Stimulated activated CD4-positive, alpha-beta T cell treated with anti-CD3 and anti-CD28 coated beads, Interleukin-1b, Interleukin-23, amount 100 ng/mL, for 1 hour (primary cell): ENCODE measurements at places on chromosomes 16 and 17.

- no peak for DNase-seq
Measured at GRCh38 chr17:47888293-47888692, 7.7 kb upstream of the SP2 start.

GRCh38 chr17:55186937-55187770, 77.6 kb upstream of the HLF start:
- no peak for DNase-seq

GRCh38 chr16:89031715-89032659, 55.0 kb upstream of the CBFA2T3 start:
- no peak for DNase-seq

GRCh38 chr16:50532576-50532975, 15.6 kb upstream of the NKD1 start:
- DNase-seq, result no peak

GRCh38 chr17:4845118-4845517, 12.0 kb downstream of the MINK1 start:
- DNase-seq, result no peak

- DNase-seq, result no peak
Measured at GRCh38 chr16:25009822-25010221, 5.3 kb downstream of the ARHGAP17 start.

- DNase-seq, result no peak
Measured at GRCh38 chr17:66441101-66441661, 138.8 kb downstream of the PRKCA start.

DNA sequence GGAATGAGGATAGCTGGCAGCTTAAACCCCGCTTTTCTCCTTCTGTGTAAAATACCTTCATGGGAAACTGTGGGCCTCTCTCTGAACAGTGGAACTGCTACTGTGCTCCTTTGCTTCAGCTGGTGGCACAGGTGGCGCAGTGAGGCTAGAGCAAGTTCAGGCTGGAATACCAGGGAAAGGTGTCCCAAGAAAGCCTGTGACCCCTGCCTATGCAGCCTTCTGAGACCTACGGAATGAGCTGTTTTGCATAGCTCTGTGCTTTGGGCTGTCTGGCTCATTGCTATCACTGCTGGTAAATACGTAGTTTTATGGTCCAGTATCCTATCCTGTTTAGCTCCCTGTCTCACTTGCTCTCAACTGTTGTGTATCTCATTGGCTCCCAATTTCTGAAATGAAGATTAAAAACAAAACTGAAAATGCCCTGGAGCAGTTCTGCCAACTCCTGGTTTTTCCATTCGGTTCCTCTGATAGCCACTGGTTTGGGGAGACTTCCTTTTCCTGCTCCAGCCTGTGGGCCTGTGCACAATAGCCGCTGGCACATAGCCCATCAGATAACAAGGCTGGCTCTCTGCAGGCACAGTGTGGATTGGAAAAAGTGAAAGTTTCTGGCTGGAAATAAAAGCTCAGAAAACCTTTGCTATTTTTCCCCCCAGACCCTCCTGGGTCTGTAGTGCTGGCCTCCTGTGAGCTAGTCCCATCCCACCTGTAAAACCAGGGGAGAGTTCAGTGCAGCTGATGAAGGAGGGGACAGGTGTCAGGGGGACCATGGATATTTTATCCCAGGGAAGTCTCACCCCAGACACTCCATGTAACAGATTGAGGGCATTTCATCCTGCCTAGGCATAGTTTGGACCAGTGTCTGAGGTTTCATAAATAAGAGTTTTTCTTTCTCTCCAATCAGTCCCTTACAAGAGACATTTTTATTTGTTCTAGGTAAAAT, 24.0 kb downstream of the LIMD2 start:
- no peak for DNase-seq

- no peak for DNase-seq
Measured at GRCh38 chr16:31356566-31357323, 1.8 kb downstream of the ITGAX start.

DNA sequence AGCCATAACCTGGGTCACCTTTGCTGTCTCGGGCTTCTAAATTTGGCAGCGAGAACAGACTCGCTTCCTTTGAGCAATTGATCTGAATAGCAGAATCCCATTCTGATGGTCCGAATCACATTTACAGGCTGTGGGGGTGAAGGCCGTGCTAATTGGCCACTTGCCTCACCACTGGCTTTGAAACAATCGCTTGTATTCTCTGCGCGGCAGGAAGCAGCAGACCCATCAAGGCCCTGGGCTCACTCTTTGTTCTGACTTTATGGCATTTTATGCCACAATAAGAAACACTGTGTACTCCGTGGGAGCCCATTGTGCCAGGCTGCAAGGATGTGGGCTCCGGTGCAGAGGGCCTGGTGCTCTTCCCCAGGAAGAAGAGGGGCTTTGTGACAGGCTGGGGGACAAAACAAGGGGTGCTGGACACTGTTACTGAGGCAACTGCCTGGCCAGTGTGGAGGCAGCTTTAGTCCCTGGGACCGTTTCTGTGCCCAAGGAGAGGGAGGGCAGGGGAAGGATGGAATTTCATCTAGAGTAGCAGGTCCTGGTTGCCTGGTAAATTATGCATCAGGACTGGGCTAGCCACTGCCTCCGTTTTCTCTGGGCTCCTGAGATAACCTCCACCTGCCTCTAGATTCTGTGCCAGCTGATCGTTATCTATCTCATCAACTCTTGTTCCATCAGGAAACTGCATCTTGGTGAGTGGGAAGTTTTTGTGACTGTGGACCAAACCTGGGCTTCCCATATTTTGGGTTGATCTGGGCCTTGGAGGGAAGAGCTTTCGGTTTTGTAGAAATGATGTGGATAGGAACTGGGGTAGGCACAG, 78.5 kb downstream of the MRC2 start:
- no peak for DNase-seq

DNA sequence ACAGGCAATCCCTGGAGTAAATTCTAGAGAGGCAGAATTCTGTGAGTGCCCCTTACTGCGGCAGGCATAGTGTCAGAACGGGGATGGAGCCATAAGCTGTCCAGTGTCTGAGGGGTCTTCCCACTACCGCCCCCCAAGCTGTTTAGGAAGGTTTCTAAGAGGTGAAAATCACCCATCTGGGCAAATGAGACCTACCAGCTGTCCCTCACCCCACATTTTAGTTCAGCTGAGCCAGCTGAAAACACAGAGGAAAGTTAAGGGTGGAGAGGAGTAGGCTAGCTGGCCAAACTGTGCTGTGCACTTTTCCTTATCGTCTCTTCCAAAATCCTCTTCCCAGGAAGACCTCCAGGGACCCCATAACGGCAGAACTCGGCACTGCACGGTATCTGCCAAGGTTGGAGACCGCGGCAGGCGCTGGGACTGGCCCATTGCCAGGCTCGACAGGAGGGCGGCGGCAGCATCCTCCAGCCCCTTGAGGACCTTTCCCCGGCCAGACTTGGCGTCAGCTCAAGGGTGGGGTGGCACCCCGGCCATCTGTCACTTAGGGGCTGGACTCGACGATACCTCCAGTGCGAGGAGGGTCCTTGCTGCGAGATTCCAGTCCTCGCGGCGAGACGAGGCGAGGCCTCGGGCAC, 955 bp downstream of the ACLY start:
- no peak for DNase-seq

- no peak for DNase-seq
Measured at GRCh38 chr16:69094501-69094900, 11.0 kb upstream of the HAS3 start.

DNA sequence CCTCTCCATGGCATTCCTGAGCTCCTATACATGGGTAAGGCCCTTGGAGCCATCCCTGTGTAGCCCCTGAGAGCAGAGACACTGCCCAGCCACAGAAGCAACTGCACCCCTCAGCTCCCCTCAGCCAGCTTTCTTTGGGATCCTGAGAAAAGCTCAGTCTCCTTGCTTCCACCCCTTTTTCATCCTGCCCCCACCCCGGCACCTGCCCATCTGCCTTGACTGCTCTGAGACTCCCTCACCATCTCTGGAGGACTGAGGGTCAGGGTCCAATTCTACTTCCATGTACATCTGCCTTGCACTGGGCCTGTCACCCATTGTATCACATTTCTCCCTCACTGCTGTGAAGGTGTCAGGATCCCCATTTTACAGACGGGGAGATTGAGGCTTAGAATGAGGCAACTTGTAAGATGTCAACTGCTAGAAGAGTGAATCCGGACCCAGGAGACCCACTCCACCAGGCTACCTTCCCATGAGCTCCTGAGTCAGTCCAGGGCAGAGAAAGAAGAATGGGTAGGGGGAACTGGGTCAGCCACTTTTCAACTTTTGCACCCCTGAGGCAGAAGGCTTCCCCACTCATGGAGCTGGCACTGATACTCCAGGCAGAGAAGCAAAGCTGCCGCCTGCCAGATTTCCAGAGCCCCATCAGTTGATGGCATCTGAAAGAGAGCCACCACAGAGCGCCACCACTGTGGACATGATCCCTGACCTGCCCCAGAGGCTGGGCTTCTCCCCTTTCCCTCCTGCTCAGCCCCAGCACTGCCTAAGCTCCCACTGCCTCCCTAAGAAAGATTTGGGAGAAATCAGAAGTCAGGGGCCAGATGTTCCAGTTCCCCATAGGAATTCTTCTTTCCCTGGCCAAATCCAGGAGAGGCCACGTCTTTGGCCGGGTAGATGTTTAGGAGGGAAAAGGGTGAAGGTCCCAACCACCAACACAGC, 135.4 kb downstream of the TMEM132E start:
- DNase-seq, result no peak

GRCh38 chr16:35221482-35222185, 1762.2 kb downstream of the TP53TG3F start:
- no peak for DNase-seq

DNA sequence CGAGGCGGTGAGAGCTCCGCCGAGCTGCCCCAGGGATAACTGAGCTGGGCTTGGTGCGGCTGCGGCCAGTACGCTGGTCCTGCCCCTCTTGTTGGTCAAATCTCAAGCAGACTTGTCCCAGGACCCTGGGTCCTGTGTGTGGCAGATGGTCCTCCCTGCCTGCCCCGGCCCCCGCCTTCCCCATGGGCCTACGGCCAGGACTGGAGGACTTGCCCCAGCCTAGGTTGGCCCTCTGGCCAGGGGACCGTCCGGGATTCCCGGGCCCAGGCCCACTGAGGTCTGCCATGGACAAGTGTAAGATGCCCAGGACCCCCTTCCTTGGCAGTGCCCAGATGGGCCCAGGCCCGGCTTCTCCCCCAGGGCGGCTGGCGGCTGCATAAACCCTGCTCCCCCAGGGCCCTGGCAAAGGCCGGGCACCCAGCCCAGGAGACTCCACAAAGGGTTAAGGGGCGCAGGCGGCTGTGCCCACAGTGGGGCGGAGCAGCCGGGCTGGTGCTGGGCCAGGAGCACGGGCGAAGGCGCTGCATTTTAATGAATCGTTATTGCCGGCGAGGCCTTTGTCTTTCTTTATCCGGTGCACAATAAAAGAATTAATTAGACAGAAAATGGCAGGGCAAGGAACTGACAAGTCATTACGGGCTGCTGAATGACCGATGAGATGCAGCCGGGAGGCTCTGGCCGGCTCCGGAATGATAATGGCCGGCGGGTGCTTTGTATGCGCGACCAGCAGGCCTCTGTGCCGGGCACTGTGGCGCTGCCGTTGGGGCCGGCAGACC, 9.1 kb downstream of the SOX8 start:
- no peak for DNase-seq

DNA sequence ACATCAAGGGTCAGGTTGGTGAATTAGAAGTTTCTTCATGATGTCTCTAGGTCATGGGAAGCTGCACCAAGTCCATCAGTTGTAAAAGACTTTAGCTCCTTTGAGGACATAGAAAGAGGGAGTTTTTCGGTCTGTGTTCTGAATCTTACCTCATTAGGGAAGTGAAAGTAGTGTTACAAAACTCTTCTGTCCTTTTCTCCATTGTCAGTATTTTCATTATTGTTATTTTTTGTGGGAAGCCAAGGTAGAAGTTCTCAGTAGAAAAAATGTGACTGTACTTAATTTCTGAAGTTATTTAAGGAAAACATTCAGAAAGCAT, 24.2 kb downstream of the MAP3K3 start:
- DNase-seq, result no peak

DNA sequence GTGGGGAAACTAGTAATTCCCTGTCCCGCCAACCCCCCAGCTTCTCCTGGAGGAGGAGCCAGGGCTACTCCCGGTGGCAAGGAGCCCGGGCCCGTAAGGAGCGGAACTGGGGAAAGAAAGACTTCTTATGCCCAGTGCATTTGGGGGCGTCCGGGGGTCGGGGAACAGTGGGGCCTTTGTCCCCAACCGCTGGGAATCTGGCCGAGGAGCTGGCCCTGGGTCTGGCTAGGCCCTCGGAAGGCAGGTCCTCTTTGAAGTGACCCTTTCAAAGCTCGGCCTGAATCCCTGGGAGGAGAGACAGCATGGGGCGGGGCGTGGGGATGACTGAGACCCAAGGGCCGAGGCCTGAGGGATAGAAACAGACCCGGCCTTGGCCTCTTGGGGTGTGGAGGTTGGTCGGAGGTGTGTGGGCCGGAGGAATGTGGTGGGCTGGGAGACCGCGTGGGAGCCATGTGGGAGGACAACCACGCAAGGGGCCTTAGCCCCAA, 6.0 kb downstream of the ARHGAP23 start:
- DNase-seq, result no peak

GRCh38 chr16:83629836-83630235, 177.9 kb upstream of the HSBP1 start:
- DNase-seq, result no peak

GRCh38 chr16:19785512-19786130, 67.5 kb downstream of the IQCK start:
- DNase-seq, result no peak

DNA sequence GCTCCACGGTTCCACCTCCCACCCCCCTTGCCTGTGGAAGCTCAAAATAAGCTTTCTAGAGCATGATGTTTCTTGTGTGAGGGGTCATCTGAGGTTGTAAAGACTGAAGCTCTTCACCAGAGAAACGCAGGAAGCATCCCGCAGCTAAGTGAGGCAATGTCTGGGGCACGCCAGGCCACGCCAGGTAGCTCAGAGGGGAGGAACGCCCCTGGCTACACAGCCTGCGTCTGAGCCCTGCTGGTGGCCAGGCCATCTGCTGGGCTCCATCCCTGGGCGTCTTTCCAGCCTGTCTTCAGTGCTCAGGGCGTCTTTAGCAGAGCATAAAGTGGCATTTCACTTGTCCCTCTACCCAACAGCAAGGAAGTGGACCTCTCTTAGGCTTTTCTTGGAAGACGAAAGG, 15.2 kb downstream of the SOCS3 start:
- no peak for DNase-seq

DNA sequence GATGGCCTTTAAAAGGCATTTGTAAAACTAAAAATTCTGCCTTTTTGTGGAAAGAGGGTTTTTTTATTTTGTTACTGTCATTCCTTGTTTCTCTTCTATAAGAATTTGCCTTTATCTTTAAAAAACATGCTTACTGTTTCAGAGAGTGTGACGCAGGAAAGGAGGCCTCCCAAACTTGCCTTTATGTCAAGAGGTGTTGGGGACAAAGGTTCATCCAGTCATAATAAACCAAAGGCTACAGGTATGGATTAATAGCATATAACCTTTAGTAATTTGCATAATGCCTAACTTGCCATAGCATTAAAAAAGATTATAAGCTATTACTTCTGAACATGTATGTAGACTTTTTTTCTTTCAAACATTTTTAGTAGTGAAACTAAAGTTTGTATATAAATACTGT, 34.2 kb downstream of the CYLD start:
- DNase-seq, result no peak
